AG04450 (cell line): ENCODE measurements at places on chromosomes 2 and 18.

- no peak for DNase-seq
Observed at GRCh38 chr2:32838418-32838817, 108.3 kb upstream of the LTBP1 start.

GRCh38 chr2:15730545-15731212, 139.0 kb downstream of the DDX1 start:
- DNase-seq, result peak; percentile 90

DNA sequence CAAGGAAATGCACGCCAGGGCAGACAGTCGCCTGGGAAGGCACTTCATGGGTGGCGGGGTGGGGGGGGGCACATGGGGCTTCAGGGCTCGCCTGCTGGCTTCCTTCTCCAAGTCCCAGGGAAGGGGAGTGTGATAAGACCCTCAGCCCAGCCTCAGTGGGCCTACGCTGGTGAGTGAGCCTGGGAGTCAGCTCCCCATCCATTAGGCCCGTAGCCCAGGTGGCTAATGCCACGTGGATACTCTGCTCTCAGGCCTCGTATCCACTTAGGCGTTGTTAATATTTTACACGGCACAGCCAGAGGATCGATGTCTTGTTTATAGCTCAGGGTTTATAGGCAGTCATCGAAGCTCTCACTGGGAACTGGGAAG, 47.1 kb downstream of the KCNIP3 start:
- DNase-seq, result no peak

- peak; percentile 65 for DNase-seq
Observed at GRCh38 chr2:191790737-191791136, 56.2 kb downstream of the CAVIN2 start.

DNA sequence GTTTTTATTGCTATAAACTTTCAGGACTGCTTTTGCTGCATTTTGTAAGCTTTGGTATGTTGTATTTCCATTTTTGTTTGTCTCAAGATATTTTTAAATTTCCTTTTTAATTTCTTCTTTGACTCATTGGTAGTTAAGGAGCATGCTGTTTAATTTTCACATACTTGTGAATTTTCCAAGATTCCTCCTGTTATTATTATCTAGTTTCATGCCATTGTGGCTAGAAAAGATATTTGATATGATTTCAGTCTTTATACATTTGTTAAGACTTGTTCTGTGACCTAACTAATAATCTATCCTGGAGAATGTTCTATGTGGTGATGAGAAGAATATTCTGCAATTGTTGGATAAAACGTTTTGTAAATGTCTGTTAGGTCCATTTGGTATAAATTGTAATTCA, 62.1 kb downstream of the NUP35 start:
- DNase-seq, result no peak

- no peak for DNase-seq
Observed at GRCh38 chr2:201866643-201867473, 60.5 kb downstream of the CDK15 start.

GRCh38 chr2:86052265-86052664, 53.4 kb downstream of the POLR1A start:
- no peak for DNase-seq

GRCh38 chr2:24247592-24247991, 72.7 kb downstream of the FAM228A start:
- DNase-seq, result no peak

- DNase-seq, result no peak
Observed at GRCh38 chr2:46385786-46386577, 88.8 kb downstream of the EPAS1 start.

DNA sequence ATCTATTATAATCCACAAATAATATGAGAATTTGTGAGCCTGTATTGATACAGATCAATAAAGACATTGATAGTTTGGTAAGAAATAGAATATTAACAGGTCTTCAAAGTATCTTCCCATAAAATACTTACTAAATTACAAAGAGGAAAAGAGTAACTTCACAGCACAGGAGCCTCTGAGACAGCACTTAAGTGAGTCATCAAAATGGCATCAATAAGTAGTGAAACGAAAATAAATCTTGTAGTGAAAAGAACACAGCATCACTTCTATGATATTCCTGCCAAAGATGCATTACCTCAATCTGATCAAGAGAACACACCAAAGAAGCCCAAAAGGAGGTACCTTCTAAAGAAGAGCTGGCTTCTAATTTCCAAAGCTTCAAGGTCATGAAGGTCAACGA, 116.4 kb downstream of the CBLN2 start:
- DNase-seq, result peak; percentile 2

- no peak for DNase-seq
Observed at GRCh38 chr2:121248766-121249343, 36.1 kb downstream of the TFCP2L1 start.
